Pulmonary artery endothelial cell (primary cell): ENCODE measurements at places on chromosomes 2 and 18. TPM values are rescaled to one million over a fixed set of nuclear protein-coding genes. Genes with fewer than 3 reads are reported as not detected.

Gene DYNAP
- total RNA-seq: not detected in 2 replicates

Gene VWA3B
- total RNA-seq: not detected in 2 replicates

Gene SNTG2
- not detected in 2 replicates for total RNA-seq

Gene C2orf49
- total RNA-seq: 12.7 and 20.5 TPM in 2 replicates

Gene USP37
- 7.9 and 11.8 TPM in 2 replicates for total RNA-seq

Gene SLC35F6
- 21.9 and 33.6 TPM in 2 replicates for total RNA-seq

GRCh38 chr2:26526589-26526988 lies 48.7 kb upstream of the OTOF start:
- no peak for DNase-seq

- DNase-seq: no peak
Measured at GRCh38 chr18:75249175-75249518, 38.5 kb downstream of the TSHZ1 start.

DNA sequence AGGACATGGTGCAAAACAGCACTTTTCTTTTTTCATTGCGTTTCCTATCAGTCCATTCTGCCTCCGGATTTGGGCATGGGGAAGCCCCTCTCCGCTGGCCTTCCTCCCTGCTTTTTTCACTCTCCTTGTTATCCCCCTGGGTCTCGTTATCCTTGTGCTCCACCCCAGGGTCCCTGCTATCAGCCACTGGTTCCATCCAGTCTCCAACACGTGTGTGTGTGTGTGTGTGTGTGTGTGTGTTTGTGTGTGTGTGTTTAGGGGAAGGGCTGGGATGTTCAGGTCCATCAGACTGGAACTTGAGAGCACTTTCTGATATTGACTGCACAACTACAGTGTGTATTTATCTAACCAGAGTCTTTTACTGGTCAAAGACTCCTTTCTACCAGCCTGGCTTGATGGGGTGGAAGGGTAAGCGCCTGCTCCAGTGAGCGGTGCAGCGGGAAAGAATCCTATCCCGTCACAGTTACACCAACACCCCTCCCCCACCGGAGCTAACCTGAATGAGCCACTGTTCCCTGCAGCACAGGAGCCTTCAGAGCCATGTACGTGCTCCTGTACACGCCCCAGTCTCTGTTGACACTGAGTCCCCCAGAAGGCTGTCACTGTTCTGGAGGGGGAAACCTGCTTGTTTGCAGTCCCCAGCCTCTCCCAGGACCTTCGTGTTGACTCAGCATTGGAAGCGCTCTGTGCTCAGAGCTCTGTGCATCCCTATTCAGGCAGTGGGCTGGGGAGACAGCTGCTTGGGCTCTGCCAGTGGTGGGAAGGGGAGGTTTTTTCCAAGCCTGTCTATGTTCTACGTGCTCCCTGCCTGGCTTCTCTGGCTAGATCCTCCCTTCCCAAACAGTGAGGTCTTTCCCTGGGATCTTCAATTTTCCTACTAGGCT lies 4.6 kb downstream of the INHA start:
- DNase-seq: no peak
